ENCODE measurements at places on chromosomes 12 and 14. TPM values are rescaled to one million over a fixed set of nuclear protein-coding genes. Genes with fewer than 3 reads are reported as not detected.

Gene GPRC5D
- total RNA-seq, result not detected

Gene RPL10L
- total RNA-seq, result not detected

- H3K4me3 ChIP-seq, result no peak overlapping the region
- no peaks in the 10 kb centered on the region for H3K36me3 ChIP-seq
- no peaks in the 10 kb centered on the region for H3K27me3 ChIP-seq
- no peak overlapping the region for H3K27ac ChIP-seq
- H3K4me1 ChIP-seq, result no peaks in the 10 kb centered on the region
- no peak for DNase-seq
Observed at GRCh38 chr12:2248087-2248900, 195.5 kb downstream of the CACNA1C start.

DNA sequence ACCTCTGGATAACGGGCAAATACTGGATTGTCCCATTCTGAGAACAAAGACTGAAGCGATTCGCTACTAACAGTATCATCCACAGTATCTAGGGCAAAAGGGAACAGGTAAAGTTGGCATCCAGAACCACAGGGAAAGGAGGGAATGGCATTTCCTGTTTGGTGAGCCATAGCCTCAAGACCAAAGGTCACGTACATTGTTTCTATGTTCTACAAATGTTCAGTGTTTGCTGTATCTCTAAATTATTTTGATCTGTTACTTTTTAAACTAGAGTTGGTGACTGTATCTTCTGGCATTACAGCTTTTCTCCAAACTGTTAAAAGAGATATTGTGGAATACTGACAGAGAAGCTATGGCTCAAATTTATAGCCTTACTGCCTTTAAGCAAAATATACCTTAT lies 9.7 kb downstream of the MLH3 start:
- peaks cover 6% of the 10 kb centered on the region for H3K4me1 ChIP-seq
- DNase-seq, result no peak
- no peak overlapping the region for H3K27ac ChIP-seq
- no peak overlapping the region for H3K4me3 ChIP-seq
- H3K27me3 ChIP-seq, result no peaks in the 10 kb centered on the region
- peaks cover 10% of the 10 kb centered on the region for H3K36me3 ChIP-seq

DNA sequence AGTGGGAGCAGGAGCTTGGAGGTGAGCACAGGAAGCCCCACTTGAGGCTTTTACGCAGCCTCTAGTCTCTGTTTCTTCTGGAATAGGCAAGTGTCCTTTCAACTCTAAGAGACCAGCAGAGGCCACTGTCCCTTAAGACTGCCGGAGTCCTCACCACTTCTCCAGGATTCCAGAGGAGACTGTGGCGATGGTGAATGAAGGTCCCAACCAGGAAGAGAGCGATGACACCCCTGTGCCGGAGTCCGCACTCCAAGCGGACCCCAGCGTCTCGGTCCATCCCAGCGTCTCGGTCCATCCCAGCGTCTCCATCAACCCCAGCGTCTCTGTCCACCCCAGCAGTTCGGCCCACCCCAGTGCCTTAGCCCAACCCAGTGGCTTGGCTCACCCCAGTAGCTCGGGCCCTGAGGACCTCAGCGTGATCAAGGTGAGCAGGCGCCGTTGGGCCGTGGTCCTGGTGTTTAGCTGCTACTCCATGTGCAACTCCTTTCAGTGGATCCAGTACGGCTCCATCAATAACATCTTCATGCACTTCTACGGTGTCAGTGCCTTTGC lies 442 bp downstream of the FLVCR2 start:
- no peak for DNase-seq
- H3K4me3 ChIP-seq, result peak overlapping the region; percentile 85
- peaks cover 4% of the 10 kb centered on the region for H3K27me3 ChIP-seq
- H3K36me3 ChIP-seq, result no peaks in the 10 kb centered on the region
- H3K4me1 ChIP-seq, result peaks cover 7% of the 10 kb centered on the region
